ENCODE measurements at places on chromosomes 16 and 17. TPM values are rescaled to one million over a fixed set of nuclear protein-coding genes. Genes with fewer than 3 reads are reported as not detected.

- H3K36me3 ChIP-seq = no peaks in the 10 kb centered on the region
- H3K4me1 ChIP-seq = no peaks in the 10 kb centered on the region
- no peak for DNase-seq
- no peaks in the 10 kb centered on the region for H3K27me3 ChIP-seq
- no peak overlapping the region for H3K27ac ChIP-seq
- no peak overlapping the region for H3K4me3 ChIP-seq
Observed at GRCh38 chr17:17516941-17517720, 20.9 kb upstream of the RASD1 start.

DNA sequence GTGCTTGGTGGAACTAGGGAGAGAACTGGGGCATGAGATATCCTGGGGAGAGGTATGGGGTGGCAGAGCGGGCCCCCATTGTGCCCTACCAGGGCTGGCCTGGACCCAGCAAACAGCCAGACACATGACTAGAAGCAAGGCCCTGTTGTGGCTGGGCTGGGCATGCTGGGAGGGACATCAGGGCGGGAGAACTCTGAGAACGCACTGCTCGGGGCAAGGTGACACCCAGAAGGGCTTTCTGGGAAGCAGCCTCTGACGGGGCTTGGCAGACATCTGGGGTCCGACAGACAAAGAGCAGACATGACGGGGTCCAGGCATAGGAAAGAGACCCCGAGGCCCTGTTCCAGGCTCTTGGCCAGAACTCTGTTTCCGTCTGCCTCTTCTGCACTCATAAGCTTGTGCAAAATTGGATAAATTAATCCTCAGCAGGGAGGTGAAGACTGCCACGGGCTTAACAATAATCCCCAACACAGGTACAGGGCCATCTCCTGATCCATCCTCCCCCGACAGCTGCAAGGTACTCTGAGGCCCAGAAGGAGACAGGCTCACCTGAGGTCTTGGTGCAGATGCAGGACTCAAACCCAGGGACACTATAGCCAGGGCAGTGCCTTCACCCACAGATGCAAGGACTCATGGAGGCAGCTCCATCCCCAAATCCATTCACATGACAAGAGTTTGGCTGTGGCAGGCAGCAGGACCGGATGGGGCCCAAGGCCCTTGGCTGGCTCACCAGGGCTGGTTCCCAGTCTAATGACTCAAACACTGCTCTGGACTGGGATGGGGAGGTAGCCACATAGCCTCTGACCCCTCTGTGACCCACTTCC lies 5.4 kb downstream of the SREBF1 start:
- no peak overlapping the region for H3K27ac ChIP-seq
- H3K36me3 ChIP-seq = peaks cover 7% of the 10 kb centered on the region
- no peaks in the 10 kb centered on the region for H3K27me3 ChIP-seq
- no peak for DNase-seq

GRCh38 chr17:78624324-78625151 lies 47.3 kb upstream of the DNAH17 start:
- no peak overlapping the region for H3K4me3 ChIP-seq
- DNase-seq = no peak
- H3K27me3 ChIP-seq = no peaks in the 10 kb centered on the region

- no peaks in the 10 kb centered on the region for H3K27me3 ChIP-seq
- no peaks in the 10 kb centered on the region for H3K36me3 ChIP-seq
- no peak overlapping the region for H3K27ac ChIP-seq
- no peak overlapping the region for H3K4me3 ChIP-seq
- no peak for DNase-seq
Observed at GRCh38 chr16:77111056-77111565, 79.9 kb upstream of the MON1B start.

- H3K4me3 ChIP-seq = no peak overlapping the region
- peaks cover 4% of the 10 kb centered on the region for H3K4me1 ChIP-seq
- H3K36me3 ChIP-seq = no peaks in the 10 kb centered on the region
- peaks cover 4% of the 10 kb centered on the region for H3K27me3 ChIP-seq
- no peak overlapping the region for H3K27ac ChIP-seq
- no peak for DNase-seq
Observed at GRCh38 chr16:68627951-68628425, 17.1 kb upstream of the CDH3 start.

GRCh38 chr16:31875112-31875803 lies 1.7 kb downstream of the ZNF267 start:
- peaks cover 54% of the 10 kb centered on the region for H3K36me3 ChIP-seq
- peak; percentile 35 for DNase-seq
- H3K27ac ChIP-seq = peak overlapping the region; percentile 100
- H3K4me1 ChIP-seq = peaks cover 82% of the 10 kb centered on the region
- H3K4me3 ChIP-seq = peak overlapping the region; percentile 99
- no peaks in the 10 kb centered on the region for H3K27me3 ChIP-seq

TOP2A gene
- total RNA-seq = 425 TPM

DNA sequence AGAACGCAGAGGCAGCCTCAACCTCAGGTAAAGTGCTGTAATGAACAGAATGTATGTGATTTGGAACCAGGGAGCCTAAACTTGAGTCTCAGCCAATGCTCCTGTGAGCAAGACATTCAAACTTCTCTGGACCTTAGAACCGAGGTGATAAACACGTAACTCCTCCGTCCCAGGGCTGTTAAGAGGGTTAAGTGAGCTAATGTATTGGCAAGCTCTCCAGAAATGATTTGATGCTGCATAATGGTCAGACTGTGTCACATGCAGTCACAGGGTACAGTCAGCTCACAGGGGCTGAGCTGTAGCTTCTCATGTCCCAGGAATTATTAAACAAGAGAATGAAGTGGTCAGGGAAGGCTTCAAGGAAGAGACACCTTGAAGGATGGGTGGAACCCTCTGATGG lies 10.0 kb upstream of the SLC4A1 start:
- H3K27me3 ChIP-seq = peaks cover 12% of the 10 kb centered on the region
- H3K4me3 ChIP-seq = no peak overlapping the region
- H3K4me1 ChIP-seq = peaks cover 11% of the 10 kb centered on the region
- no peaks in the 10 kb centered on the region for H3K36me3 ChIP-seq
- H3K27ac ChIP-seq = no peak overlapping the region
- DNase-seq = no peak

- H3K4me1 ChIP-seq = peaks cover 5% of the 10 kb centered on the region
- DNase-seq = no peak
- no peaks in the 10 kb centered on the region for H3K36me3 ChIP-seq
- H3K27me3 ChIP-seq = peaks cover 10% of the 10 kb centered on the region
Observed at GRCh38 chr17:79088247-79088996, 13.8 kb downstream of the ENGASE start.

Data from activated T-cell treated with anti-CD3 and anti-CD28 coated beads, Interleukin-2, amount 50 U/mL, for 72 hours (primary cell).